Activated T-helper 1 cell treated with Interleukin-2 at 50 U/mL for 16 hours (primary cell): ENCODE measurements at places on chromosomes 6 and 20.

DNA sequence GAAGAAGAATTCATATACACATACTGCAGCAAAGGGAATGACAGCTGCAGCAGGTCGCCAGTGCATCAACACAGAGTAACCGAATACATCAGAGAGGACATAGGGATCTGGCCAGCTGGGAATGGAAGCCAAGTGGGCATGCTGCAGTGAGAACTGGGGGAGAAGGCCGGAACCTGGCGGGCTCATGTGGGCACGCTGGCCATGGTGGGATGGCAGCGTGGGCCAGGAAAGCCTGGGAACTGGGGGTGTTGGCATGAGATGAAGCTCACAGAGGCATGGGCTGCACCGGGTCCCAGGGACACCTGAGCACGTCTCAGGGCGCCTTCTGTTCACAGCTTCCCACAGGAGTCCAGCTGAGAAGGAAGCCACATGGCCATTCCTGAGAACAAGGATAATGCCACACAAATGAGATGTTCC is 139.5 kb upstream of the AGPAT4 start:
- DNase-seq, result no peak

DNA sequence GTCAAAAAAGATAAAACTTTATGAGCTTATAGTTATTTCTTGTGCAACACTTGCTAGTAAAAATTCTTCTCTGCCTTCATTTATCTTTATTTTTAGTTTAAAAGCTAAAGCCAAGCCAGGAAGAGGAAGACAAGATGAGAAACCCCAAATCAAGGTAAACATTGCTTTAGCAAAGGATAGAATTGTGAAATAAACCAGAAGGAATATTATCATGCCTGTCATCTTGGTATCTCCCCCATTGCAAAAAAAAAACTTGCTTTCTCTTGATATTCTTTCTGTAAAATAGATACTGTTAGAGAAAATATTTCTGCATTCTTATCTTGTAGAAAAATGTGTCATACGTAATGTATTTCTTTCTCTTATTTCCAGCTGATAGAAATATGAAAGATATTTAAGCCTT is 432.8 kb downstream of the GJA1 start:
- no peak for DNase-seq

- DNase-seq, result no peak
These were observed 108.5 kb downstream of the DHX35 start for GRCh38 chr20:39070484-39071231.

GRCh38 chr20:32278199-32278643 is 770 bp downstream of the KIF3B start:
- no peak for DNase-seq

DNA sequence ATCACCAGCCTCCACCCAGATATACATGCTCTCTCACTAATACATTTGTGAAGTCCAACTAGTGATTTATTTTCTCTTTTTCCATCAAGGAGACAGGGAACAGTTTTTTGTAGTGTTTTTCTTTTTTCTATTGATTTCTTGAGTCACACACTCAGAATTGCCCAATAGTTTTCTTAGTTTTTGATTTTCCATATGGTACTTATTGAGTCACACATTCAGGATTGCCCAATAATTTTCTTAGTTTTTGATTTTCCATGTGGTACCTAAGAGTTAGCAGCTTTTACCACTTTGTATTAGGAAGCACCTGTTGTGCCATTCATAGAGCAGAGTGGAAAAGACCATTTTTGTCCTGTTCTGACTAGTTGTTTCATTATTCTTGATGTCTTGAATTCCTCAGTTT is 1268.8 kb downstream of the EPHA7 start:
- DNase-seq, result no peak

- DNase-seq, result no peak
These were observed 41.9 kb upstream of the CTNNBL1 start for GRCh38 chr20:37651932-37652331.

GRCh38 chr6:168025831-168026710 is 28.6 kb downstream of the KIF25 start:
- DNase-seq, result no peak
